Activated CD4-positive, alpha-beta memory T cell treated with anti-CD3 and anti-CD28 coated beads for 36 hours (primary cell): ENCODE measurements at places on chromosomes 6 and 20. TPM values are rescaled to one million over a fixed set of nuclear protein-coding genes. Genes with fewer than 3 reads are reported as not detected.

Gene MAD2L1BP
- 31.6 TPM for total RNA-seq

Gene OTOR
- not detected for total RNA-seq

Gene HCK
- total RNA-seq = not detected

Gene WFDC10A
- total RNA-seq = not detected

Gene GDAP1L1
- total RNA-seq = not detected

Gene L3MBTL3
- 7.4 TPM for total RNA-seq

Gene SUN5
- not detected for total RNA-seq

Gene VWA7
- 2.1 TPM for total RNA-seq

Gene ABHD16B
- total RNA-seq = not detected

Gene SASH1
- 1.2 TPM for total RNA-seq

Gene SSR1
- total RNA-seq = 164 TPM

Gene NEU1
- 13.0 TPM for total RNA-seq

Gene ZNF831
- 7.6 TPM for total RNA-seq

Gene E2F1
- total RNA-seq = 67.8 TPM

Gene PI3
- total RNA-seq = not detected

DNA sequence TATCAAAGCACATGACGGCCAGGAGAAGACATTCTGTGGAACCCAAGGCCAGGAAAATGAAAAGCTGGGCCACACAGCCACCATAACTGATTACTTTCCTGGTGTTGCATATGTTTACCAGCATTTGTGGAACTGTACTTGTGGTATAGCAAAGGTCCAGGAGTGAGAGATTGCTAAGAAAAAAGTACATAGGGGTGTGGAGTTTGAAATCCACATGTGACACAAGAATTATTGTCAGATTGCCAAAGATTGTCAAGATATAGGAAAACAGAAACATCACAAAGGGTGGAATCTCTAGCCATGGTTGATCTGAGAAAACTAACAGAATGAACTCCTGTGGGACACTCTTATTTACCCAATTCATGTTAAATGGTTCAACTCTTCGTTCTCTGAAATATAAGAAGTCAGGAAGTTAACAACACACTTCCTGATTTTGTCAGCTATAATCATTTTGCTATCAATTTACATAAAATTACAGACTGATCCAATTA, at the start of gene OR2B2:
Gene OR2B2, minus strand, starts transcription at position 441 of the 491 bp plus-strand sequence. Its CDS starts 77 bp downstream, at position 364.
- no peak for DNase-seq
- peaks cover 14% of the 10 kb centered on the region for H3K27me3 ChIP-seq
- H3K36me3 ChIP-seq = no peaks in the 10 kb centered on the region
- H3K27ac ChIP-seq = no peak within 1 kb of the TSS
- H3K4me1 ChIP-seq = peaks cover 2% of the 10 kb centered on the region

DNA sequence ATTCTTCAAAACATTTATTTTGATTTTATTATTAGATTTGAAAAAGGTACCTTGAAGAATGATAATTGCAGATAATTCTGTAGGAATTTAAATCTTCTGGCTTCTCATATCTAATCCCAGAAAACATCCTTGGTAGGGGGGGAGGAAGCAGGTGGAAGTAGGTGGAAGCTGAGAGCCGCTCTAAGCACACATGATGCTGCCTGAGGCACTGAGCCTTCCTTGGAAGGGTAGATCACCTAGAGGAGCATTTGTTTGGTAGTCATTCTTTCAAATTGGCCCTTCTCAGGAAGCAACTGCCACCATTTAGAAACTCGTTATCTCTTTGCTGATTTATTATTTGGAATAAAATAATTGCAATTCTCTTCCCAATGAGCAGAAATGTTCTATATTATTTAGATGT, 623.3 kb downstream of the CD109 start:
- H3K4me1 ChIP-seq = no peaks in the 10 kb centered on the region
- no peaks in the 10 kb centered on the region for H3K27me3 ChIP-seq
- no peak for DNase-seq
- no peaks in the 10 kb centered on the region for H3K36me3 ChIP-seq

- peaks cover 35% of the 10 kb centered on the region for H3K4me1 ChIP-seq
- no peak for DNase-seq
- peaks cover 1% of the 10 kb centered on the region for H3K36me3 ChIP-seq
- peak overlapping the region; percentile 60 for H3K4me3 ChIP-seq
Observed at GRCh38 chr20:64039293-64040160, 3.5 kb downstream of the C20orf204 start.

DNA sequence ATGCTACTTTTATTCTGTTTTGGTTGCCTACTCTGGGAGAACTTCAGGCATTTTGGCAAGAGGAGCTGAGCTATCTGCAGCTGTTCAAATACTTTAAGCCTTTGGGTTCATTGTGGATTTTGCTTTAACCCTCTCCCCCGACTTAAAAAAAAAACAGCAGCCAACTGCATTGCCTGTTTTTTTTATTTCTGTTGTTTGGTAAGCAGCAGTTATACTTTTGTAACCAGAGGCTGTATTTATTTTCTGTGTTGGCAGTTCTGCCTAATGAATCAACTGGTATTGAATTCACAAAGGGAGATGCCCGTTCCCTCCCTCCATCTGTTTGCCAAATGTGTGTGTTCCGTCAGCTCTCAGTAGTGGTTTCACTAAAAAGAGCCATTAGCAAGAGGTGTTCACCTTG, 484.0 kb downstream of the UTRN start:
- H3K4me1 ChIP-seq = no peaks in the 10 kb centered on the region
- no peak overlapping the region for H3K27ac ChIP-seq
- H3K27me3 ChIP-seq = no peaks in the 10 kb centered on the region
- H3K4me3 ChIP-seq = no peak overlapping the region
- H3K36me3 ChIP-seq = peaks cover 4% of the 10 kb centered on the region

GRCh38 chr20:50525681-50526080, 15.5 kb downstream of the PTPN1 start:
- H3K27ac ChIP-seq = no peak overlapping the region
- peaks cover 24% of the 10 kb centered on the region for H3K36me3 ChIP-seq
- no peak for DNase-seq
- peaks cover 47% of the 10 kb centered on the region for H3K4me1 ChIP-seq

- H3K4me1 ChIP-seq = no peaks in the 10 kb centered on the region
- H3K4me3 ChIP-seq = no peak overlapping the region
- H3K27me3 ChIP-seq = peaks cover 31% of the 10 kb centered on the region
- H3K36me3 ChIP-seq = no peaks in the 10 kb centered on the region
Observed at GRCh38 chr20:4350096-4350495, 334.7 kb upstream of the RNF24 start.

- H3K27me3 ChIP-seq = peaks cover 10% of the 10 kb centered on the region
- no peaks in the 10 kb centered on the region for H3K4me1 ChIP-seq
- H3K27ac ChIP-seq = no peak overlapping the region
- no peak overlapping the region for H3K4me3 ChIP-seq
- H3K36me3 ChIP-seq = no peaks in the 10 kb centered on the region
- DNase-seq = no peak
Observed at GRCh38 chr6:16925461-16925860, 164.2 kb upstream of the ATXN1 start.

- no peak overlapping the region for H3K4me3 ChIP-seq
- no peaks in the 10 kb centered on the region for H3K27me3 ChIP-seq
- peaks cover 5% of the 10 kb centered on the region for H3K36me3 ChIP-seq
- no peak for DNase-seq
- peak overlapping the region; percentile 36 for H3K27ac ChIP-seq
Observed at GRCh38 chr6:107756660-107757355, 67.3 kb downstream of the SCML4 start.

DNA sequence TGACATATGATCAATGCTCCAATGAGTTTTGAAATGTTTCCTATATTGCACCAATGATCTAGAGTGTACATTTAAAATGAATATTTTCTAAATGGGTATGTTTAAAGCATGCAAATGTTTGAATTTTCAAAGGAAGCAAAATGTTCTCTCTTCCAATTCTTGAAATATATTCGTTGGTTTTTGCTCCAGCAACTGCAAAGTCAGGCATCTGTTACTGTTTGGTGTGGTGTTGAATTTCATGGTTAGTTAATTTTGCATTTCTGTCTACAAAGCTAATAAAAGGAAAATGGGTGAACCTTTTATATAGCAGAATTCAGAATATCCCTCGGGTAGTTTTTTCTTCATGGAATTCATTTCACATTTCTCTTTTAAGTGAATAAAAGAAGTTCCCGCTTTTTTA, 1018.3 kb downstream of the GRIK2 start:
- no peak overlapping the region for H3K27ac ChIP-seq
- no peaks in the 10 kb centered on the region for H3K27me3 ChIP-seq
- DNase-seq = no peak
- H3K4me1 ChIP-seq = no peaks in the 10 kb centered on the region
- no peak overlapping the region for H3K4me3 ChIP-seq

GRCh38 chr20:9269280-9269971, 200.5 kb downstream of the PLCB4 start:
- H3K27me3 ChIP-seq = no peaks in the 10 kb centered on the region
- H3K27ac ChIP-seq = no peak overlapping the region
- no peak overlapping the region for H3K4me3 ChIP-seq

DNA sequence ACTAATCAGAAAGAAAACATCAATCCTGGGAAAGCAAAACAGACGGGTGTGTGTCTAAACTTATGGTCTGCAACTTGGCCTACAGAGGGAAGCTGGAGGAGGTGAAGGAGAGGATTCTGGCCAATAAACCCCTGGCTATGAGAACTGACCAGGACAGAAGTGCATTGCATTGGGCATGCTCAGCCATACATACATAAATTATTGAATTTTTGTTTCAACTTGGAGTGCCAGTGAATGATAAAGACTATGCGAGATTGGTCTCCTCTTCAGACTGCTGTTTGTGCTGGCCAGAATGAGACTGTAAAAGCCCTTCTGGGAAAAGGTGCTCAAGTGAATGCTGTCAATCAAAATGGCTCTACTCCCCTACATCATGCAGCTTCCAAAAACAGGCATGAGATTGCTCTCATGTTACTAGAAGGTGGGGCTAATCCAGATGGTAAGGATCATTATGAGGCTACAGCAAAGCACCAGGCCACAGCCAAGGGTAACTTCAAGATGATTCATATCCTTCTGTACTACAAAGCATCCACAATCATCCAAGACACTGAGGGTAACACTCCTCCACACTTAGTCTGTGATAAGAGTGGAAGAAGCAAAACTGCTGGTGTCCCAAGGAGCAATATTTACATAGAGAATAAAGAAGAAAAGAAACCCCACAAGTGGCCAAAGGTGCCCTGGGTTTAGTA, 17.4 kb downstream of the ADNP start:
- peaks cover 20% of the 10 kb centered on the region for H3K36me3 ChIP-seq
- H3K4me3 ChIP-seq = no peak overlapping the region
- DNase-seq = peak; percentile 55
- peaks cover 83% of the 10 kb centered on the region for H3K4me1 ChIP-seq
- H3K27me3 ChIP-seq = no peaks in the 10 kb centered on the region

- no peak overlapping the region for H3K4me3 ChIP-seq
- no peaks in the 10 kb centered on the region for H3K27me3 ChIP-seq
Observed at GRCh38 chr20:34461779-34462087, 54.5 kb upstream of the DYNLRB1 start.

DNA sequence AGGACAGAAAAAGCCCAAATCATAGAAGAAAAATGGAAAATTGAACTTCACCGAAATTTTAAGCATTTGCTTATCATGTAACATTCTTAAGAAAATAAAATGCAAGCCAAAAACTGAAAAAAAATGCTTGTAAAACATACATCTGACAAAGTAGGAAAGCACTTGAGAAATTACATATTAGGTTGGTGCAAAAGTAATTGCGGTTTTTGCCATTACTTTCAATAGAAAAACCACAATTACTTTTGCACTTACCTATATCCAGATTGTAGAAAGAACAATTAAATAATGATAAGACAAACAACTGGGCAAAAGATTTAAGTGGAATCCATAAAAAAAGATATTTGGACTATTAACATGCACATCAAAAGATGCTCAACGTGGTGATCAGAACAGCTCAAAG, 146.2 kb downstream of the TBXT start:
- no peak for DNase-seq
- no peak overlapping the region for H3K4me3 ChIP-seq
- H3K4me1 ChIP-seq = no peaks in the 10 kb centered on the region
- no peak overlapping the region for H3K27ac ChIP-seq
- no peaks in the 10 kb centered on the region for H3K27me3 ChIP-seq

DNA sequence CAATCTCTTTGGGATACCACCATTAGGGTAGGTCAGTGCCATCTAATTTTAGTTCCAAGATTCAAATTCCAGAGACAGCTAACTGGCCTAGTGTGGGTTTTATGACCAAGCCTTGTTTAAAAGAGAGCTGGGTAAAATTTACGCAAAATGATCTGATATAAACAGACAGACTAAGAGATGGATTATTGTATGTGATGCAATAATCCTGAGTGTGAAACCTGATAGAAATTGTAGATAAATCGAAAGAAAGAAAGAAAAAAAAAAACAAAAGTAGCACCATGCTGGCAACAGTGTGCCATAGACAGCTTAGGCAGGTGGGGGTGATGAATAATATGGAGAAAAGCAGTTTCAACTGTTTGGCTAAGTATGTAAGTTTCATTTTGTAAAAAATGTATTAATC, 2.9 kb downstream of the ZNF184 start:
- no peaks in the 10 kb centered on the region for H3K27me3 ChIP-seq
- DNase-seq = no peak
- no peak overlapping the region for H3K4me3 ChIP-seq
